ENCODE measurements at places on chromosomes 16 and 17.
A peak's percentile ranks its signal among the peaks of the same experiment; 100 is the strongest.

DNA sequence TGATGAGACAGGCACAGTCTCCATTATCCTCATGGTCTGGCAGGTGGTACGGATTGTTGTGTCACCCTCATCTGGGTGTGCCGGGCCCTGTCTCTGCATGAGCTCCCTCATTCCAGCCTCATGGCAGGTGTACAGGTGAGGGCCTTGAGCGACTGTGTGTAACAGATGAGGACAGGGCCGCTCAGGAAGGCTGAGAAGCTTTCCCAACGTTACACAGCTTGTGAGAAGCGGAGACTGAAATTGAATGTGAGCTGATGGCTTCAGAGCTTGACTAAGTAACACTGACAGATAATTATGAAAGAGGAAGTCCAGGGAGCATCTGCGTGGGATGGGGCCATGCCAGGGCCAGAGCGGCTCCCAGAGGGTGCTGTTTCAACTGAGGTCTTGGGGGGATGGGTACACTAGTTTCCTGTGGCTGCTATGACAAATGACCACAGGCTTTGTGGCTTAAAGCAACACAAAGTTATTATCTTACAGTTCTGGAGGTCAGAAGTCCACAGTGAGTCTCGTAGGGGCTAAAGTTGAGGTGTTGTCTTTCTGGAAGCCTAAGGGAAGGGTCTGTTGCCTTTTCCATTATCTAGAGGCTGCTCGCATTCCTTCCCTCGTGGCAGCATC is 36.7 kb downstream of the CMIP start:
- no peak for DNase-seq

GRCh38 chr17:4204710-4205173 is 59.0 kb downstream of the ANKFY1 start:
- DNase-seq = no peak

DNA sequence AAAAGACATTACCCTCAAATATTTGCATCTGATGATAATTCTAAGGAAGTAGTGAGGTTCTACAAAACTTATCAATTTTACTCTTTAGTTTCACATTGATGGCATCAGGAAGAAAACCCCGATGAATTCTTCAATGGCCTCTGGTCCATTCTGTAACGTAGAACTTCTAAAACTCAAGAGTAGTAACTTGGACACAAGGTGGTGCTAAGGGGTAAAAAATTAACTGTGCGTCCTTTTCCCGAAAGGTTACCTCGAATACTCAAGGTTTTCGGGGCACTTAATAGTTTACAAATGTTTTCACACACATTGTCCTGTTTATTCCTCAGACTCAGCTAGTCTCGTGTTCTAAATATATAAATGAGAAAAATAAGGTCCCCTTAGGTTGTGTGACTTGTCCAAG is 517.3 kb upstream of the ZFHX3 start:
- DNase-seq = no peak

DNA sequence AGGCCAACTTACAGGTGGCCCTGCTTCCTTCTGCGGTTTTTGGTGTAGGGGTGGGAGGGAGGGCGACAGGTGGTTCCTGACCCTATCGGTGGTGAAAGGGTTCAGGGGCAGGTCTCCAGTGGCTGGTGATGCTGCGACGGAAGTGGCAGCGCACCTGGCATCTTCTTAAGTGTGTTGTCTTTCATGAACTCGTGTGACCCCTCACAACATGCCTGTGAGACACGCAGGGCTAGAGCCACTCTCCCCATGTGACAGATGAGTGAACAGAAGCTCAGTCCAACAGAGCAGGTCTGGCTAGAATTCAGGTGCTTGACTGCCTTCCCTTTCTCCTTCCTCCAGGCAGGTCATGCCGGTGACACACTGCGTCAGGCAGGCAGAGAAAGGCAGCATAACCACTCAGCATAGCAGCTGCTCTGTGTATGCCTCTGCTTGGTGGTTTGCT is 8.0 kb downstream of the TNFAIP1 start:
- DNase-seq = no peak

GRCh38 chr17:78170692-78171590 is 2.6 kb downstream of the SYNGR2 start:
- DNase-seq = no peak

- no peak for DNase-seq
Measured at GRCh38 chr17:83126275-83126811, 46.9 kb downstream of the METRNL start.

- no peak for DNase-seq
Measured at GRCh38 chr16:56858374-56858773, 6.6 kb upstream of the SLC12A3 start.

GRCh38 chr16:85347213-85347591 is 234.9 kb upstream of the CIBAR2 start:
- no peak for DNase-seq

GRCh38 chr16:62831235-62831850 is 795.1 kb upstream of the CDH8 start:
- peak; percentile 12 for DNase-seq

GRCh38 chr16:87957296-87958094 is 6.3 kb downstream of the BANP start:
- no peak for DNase-seq

DNA sequence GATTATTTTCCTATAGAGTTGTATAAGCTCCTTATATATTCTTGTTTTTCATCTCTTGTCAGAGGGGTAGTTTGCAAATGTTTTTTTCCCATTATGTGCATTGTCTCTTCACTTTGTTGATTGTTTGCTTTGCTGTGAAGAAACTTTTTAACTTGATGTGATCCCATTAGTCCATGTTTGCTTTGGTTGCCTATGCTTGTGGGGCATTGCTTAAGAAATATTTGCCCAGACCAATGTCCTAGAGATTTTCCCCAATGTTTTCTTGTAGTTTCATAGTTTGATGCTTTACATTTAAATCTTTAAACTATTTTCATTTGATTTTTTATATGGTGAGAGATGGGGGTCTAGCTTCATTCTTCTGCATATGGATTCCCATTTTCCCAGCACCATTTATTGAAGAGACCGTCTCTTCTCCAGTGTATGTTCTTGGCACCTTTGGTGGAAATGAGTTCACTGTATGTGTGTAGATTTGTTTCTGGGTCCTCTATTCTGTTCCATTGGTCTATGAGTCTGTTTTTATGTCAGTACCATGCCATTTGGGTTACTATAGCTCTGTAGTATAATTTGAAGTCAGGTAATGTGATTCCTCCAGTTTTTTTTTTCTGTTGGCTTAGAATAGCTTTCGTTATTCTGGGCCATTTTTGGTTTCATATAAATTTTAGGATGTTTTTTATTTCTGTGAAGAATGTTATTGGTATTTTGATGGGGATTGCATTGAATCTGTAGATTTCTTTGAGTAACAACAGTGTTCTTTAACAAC is 165.8 kb downstream of the ABCA8 start:
- DNase-seq = no peak

GRCh38 chr17:31329221-31329620 is 7.8 kb upstream of the EVI2A start:
- no peak for DNase-seq

- no peak for DNase-seq
Measured at GRCh38 chr17:27323538-27324215, 29.8 kb downstream of the WSB1 start.
